ENCODE measurements at places on chromosomes 11 and 22.

DNA sequence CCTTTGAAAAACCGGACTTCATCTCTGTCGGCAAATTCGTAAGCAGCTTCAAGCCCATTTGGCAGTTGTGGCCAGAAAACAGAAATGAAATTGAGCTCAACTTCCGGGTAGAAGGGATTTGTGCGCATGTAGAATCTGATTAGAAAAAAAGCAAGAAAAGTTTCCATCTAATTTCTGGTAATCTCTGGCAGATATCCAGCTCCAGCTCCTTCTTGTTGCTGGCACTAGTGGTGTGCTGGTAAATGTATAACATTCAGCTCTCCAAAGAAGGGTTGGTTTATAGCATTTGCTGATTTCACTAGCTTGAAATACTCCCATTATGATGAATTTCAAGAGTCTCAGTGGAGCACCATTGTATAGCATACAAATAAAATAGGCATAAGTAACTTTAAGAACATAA, 5.4 kb downstream of the MMP1 start:
- no peak for DNase-seq

DNA sequence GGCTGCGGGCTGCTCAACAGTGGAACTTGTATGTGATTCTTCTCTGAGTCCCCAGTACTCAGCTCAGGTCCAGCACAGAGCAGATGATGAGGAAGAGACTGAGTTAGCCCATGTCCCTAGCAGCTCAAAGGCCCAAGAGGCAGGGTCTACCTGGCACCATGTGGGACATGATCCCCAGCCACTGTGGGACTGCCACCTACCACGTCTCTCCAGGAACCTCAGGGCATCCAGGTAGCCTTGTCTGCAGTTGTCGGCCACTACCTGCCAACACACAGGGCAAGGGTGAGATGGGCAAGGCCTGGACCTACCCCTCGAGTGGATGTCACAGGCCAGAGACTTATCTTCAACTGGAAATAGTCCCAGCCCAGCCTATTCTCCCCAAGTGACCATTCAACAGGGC, 4.4 kb downstream of the PNPLA5 start:
- DNase-seq, result no peak

DNA sequence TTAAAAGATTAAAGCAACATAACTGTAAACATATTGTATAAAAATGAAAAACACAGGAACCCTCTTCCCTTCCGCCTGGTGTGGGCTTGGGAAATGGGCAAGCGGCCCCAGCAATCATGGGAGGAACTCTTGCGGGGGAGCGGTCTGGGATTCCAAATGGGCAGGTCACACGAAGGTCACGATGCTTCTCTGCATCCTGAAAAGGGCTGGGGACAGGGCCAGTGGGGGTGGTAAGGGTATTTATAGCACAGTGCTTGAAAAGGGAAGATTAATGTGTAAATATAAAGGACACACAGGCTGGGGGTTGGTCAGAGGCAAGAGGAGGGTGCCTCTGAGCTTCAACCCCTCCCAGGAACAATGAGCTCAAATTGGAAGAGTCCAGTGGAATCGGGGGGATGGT, 46.9 kb upstream of the OR4B1 start:
- no peak for DNase-seq

DNA sequence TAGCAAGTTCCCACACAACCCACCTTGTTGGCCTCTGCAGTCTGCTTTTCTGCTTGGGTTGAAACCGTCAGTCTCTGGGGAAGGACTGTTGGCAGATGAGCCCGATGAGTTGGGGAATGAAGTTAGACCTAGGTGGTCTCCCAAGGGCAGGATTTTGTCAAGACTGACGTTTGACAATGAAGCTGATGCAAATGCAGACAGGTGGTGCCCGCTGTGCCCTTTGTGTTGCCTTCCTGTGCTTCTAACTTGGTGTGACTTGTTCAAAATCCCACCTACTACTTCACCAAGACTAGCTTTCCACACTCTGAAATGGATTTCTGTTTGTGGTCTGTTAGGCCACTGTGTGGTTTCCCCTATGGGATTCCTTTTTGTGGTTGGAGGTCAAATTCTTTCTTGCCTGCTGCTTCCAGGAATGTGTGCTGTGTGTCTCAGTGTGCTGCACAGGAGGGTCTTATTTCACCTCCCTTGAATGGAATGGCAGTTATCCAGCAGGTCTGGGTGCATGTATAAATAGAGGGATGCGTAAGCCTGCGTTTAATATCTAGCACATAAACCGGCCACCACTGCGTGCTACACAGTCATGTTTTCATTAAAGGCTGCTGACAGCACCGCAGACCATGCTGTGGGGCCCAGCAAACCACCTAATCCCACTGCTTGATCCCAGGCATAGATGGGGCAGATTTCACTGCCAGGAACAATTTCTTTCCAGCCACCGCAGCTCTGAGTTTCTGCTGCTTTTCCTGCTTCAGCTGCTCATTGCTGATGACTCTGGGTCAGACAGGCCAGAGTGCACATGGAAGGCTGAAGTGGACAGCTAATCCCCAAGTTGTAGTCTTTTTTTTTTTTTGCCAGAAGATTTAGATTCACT, 44.8 kb downstream of the ADAMTS8 start:
- DNase-seq, result no peak

GRCh38 chr11:44645827-44646226, 80.4 kb downstream of the CD82 start:
- no peak for DNase-seq

GRCh38 chr11:33248416-33248971, 8.7 kb upstream of the HIPK3 start:
- DNase-seq, result no peak

DNA sequence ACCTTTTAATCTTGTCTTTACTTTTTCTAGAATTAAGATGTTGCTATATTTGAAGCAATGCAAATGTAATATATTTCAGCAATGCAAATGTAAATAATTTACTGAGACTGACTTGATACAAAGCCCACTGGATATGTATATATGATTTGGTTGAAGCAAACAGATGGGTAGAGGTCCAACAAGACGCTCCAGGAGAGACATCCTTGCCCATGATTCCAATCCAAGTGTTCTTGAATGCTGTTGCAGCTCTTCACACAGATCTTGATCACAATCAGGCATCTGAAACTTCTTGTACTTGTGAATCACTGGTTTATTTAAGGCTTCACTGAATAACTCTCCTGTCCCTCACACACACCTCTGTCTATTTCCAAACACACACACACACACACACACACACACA, 507.0 kb downstream of the LRRC4C start:
- DNase-seq, result no peak

DNA sequence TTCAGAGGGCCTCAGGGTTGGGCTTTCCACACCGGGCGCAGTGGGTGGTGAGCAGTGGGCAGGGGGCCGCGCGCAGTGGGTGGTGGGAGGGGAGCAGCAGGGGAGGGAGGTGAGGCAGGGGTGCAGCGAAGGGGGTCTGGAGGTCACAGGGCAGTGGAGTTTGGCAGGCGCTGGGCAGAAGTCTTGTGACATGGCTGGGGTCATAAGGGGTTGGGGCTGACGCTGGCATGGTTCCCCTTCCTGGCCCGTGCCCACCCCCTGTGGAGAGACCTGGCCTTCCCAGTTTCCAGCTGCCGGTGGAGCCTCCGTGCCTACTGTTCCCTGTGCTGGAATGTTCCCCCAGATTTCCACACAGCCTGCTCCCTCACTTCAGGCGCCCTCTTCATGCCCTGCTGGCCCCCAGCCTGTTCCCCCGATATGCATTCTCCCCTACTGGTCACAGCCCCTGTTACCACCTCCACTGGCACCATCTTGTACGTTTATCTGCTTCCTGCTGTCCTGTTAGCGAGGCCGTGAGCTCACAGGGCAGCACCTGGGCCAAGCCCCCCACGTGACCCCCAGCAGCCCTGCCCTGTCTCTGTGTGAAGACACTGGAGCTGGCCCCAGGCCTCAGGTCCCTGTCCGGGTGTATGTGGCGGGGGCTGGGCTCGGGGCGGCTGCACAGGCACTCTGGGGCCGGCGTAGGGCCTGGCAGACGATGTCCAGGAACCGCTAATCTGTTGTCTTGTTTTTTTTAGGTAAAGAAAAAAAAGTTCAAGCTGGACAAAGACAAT, 111.6 kb downstream of the KCNQ1OT1 start:
- DNase-seq, result no peak

DNA sequence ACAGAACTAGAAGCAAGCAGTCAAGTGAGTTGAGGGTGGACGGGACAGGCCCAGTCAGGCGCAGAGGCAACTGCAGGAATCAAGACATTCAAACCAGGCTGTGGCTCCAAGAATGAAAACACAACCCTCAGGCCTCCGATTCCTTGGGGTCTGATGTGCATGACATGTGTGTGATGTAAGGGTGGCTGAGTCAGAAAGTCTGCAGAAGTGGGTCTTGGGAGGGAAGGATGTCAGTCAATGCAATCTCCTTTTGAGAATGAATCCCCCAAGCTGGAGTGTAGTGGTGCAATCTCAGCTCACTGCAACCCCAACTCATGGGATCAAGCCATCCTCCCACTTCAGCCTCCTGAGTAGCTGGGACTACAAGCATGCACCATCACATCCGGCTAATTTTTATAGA, 15.9 kb upstream of the PDE2A start:
- no peak for DNase-seq

DNA sequence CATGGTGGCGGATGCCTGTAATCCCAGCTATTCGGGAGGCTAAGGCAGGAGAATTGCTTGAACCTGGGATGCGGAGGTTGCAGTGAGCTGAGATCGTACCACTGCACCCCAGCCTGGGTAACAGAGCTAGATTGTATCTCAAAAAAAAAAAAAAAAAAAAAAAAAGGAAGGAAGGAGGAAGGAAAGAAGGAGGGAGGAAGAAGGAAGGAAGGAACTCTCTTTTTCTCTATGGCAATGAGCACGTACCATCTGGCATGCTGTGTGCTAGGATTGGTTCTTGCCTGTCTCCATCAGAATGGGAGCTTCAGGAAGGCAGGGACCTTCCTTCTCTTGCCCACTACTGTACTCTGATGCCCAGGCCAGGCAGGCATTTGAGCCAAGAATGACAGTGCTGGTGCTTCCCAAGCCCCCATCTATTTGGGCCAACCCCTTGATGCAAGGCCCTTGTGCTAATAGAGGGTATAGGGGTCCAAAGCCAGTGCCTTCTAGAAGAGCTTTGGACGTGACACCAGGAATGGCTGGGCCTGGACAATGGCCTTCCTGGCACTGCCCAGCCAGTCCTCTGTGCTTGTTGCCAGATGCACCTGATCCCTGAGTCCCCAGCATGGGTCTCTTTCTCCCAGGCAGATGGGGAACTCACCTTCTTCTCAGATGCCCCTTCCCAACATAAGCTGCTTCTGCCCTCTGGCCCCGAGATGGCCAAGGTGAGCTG, 10.6 kb upstream of the DGCR8 start:
- no peak for DNase-seq

DNA sequence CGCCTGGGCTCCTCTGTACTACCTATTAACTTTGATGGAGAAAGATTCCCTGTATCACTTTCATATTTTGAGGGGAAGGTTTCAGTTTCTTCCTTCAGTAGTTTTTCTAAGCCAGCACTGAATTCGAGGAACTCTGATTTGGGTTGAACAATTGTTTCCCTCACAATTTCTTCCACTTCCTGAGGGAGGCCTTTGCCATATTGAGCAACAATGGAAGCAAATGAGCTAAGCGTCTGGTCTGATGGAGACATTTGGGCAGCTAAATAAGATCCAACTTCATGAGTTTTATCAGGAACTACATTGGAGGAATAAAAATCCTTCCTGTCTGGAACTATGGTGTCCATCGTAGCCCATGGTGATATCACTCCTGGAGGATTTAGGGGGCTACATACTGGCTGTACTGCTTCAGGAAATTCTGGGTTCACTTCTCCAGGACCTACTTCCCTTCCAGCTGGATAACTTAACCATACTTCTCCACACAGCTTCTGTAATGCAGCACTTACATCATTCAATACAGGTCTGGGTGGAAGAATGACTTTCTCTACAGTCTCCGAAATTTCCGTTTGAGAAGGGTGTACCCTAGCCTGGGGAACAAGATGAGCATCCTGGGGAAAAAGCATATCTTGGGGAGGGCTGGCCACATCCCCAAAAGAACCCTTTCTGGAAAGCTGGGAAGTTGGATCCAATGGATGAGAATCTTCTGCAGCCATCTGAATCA, 38.9 kb upstream of the CCDC89 start:
- DNase-seq, result no peak

DNA sequence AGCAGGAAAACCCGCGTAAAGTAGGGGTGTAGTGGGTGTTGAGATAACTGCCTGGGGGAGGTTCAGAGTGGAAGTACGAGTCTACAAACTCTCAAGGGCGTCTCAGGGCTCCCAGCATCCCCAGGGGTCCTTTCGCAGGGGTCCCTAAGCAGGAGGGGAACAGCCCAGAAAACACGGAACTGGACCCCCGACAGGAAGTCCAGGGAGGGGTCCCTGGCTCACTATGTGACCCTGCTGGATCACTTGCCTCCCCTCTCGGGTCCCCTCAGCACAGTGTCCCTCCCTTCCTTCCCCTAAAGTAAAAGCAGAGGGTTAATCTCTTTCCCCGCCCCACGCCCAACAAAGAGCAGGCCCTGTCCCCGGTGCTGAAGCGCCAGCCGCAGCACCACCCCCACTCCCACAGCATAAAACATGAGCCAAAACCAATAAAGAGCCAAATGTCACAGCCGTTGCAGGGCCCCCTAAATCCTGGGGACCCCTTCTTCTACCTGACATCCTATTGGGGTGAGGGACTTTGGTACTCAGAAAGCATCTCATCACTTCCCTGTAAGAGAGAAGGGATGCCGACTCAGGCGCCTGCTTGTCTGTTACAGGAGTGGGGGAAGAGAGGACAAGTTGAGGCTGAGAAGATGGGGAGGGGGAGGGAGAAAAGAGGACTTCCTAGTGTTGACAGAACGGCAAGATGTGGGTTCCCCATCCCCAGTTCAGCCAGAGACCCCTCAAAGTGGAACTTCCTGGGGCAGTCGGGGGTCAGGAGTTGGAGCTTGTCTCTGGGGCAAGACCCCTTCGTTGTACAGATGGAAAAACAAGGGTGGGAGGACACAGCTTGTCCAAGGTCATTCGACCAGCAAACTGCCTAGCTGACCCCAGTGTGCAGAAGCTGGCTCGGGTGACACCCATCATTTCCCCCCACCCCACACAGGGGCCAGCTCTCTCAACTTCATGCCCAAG, 1.4 kb upstream of the NEFH start:
- DNase-seq, result no peak

GRCh38 chr11:119726585-119727522, 2.1 kb downstream of the NECTIN1 start:
- DNase-seq, result no peak

- DNase-seq, result no peak
Observed at GRCh38 chr22:40634119-40634903, 2.2 kb downstream of the MRTFA start.

DNA sequence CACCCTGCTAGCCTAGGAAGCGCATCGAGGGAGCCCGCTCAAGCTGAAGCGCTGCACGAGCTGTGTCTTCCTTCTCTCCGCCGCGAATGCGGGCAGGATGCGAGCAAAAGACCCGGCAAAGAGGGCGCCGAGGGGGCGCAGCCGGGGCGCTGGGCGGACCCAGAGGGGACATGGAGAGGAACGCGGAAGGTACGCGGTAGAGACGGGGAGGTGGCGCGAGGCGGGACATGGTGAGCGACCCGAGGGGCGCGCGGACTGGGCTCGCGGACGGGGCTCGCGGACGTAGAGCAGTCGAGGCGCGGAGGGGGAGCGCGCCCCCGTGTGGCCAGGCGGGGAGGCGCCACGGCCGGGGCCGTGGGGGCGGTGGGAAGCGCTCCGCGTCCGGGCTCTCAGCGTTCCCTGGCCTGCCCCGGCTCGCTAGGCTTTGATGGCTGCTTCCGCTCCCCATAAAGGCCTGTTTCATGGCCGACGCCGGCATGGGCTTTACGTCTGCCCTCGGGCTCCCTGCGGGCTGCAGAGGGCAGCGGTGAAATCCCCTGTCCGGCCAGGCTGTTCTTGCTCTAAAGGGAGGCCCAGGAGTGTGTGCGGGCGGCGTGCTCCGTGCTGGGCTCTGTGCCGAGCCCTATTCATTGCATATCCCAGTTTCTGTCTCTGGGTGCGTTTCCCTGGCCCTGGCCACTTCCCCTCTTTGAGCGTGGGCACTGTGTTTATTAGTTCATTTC, 31.2 kb upstream of the TRIM29 start:
- DNase-seq, result peak; percentile 52

GRCh38 chr11:11373934-11374333, 20.9 kb upstream of the CSNK2A3 start:
- no peak for DNase-seq
